ENCODE measurements at places on chromosomes 1 and 21. TPM values are rescaled to one million over a fixed set of nuclear protein-coding genes. Genes with fewer than 3 reads are reported as not detected.
A peak's percentile ranks its signal among the peaks of the same experiment; 100 is the strongest.

DNAH14 gene
- total RNA-seq, result 2.2 TPM

PLA2G2F gene
- total RNA-seq, result not detected

TMEM200B gene
- total RNA-seq, result 2.1 TPM

- peak; percentile 49 for DNase-seq
Measured at GRCh38 chr1:160133990-160134770, 17.2 kb upstream of the ATP1A4 start.

GRCh38 chr1:92572520-92572919 lies 85.8 kb upstream of the GFI1 start:
- DNase-seq, result no peak

DNA sequence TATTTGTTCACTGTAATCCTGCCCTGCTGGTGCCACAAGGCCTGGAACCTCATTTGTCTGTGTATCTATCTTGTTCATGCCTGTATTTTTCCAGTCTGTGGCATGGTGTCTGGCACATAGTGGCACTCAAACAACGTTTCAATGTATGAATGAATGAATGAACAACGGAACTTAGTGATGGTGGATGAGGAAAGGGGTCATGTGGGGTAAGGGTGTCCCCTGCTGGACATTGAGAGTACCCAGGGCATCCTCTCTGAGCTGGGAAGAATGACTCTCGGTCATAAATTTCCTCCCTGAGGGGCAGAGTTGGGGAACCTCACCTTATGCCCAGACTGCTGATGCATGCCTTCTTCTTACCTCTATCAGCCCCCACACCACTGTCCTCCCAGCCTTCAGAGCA lies 18.9 kb upstream of the ZNF683 start:
- no peak for DNase-seq

DNA sequence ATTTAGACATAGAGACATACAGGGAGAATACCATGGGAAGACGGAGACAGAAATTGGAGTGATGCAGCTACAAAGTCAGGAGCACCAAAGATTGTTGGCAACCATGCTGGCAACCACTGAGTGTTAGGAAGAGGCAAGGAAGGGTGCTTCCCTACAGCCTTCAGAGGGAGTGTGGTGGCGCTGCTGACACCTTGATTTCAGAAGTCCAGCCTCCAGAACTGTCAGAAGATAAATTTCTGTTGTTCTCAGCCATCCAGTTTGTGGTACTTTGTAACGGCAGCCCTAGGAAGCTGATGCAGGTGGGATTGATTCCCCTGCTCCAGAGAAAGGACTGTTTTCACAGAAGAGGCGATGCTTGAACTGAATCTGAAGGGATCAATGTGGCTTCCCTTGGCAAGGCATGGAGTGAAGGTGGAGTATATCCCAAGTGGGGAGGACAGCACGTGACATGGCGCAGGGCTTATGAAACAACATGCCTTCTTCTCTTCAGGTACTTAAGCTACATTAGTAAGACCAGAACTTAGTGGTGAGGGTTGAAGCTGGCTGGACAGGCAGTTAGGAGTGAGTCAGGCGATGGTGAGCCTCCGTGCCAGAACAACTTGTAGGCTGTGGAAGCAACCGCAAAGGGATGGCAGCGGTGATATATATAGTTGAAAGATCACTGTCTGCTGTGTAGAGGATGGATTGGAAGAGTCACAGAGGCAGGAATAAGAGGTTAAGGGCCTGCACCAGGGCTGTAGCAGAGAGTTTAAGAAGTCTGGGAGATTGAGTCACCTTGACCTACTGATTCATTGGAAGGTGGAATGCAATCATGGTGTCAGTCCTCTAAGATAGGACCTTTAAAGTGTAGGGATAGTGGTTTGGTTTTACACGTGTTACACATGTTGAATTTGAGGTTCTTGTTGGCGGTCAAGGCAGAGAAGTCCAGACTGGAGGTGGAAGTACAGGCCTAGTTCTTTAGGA lies 2.1 kb downstream of the LEPR start:
- DNase-seq, result no peak

Data from cardiac septum (tissue), 1 donor.